DMS53 (cell line): ENCODE measurements at places on chromosomes 4 and X.

DNA sequence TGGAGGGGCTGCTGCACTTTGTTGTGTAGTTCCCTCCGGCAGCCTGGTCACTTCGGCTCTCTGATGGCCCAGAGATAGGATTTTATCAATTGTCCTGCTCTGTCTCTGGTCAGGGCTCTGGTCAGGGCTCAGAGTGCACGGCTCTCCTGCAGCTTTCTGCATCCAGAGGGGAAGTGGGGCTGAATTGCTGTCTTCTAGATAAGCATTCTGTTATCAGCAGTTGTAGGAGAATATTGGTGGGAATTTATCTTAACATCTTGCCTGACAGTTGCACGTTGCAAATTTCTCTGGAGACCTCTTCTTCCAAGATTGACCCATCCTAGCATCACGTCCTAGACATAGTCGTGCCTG is 62.8 kb downstream of the FAM193A start:
- DNase-seq, result no peak

DNA sequence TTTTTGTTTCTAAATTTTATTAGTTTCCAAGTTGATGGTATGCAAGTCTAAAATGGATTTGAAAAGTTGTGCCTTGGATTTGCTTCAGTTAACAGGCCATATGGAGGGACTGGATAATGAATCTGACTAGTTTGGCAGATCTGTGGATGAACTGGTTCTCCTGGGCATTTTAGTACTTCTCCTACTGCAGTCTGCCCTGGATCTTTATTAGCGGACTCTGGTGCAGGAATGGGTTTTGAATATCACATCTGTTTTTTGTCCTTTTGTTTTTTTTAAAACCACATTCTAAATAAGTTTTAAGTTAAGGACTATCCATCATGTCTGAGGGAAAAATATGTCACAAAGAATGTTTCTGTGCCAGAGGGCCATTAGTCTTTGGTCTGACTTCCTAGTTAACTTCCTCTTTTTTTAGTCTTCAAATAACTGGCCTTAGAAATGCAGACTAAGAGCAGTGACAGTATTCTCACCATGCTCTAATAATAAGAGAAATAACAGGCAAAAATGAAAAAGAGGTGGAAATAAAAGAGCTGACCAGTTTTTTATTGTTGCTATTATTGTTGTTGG is 13.9 kb upstream of the DCK start:
- no peak for DNase-seq

DNA sequence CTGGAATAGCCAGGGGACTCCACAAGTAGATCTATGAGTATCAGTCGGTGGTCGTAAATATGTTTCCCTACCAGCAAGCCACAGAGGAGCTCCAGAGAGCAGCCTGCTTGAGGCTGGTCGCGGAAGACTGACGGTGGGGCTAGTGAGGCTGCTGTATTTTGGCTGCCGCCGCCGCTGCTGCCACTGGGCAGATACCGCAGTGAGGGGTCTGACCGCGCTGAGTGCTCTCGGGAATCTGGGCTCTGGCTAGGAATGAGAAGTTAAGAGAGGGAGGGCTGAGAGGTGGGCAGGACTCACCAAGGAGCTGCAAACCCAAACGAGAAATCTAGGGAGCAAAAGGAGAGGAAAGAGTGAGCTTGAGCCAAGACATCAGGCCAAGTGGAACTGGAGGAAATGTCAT is at the start of gene EXOC1L:
Gene EXOC1L, plus strand, starts transcription at position 157 of the 400 bp plus-strand sequence. Its CDS starts 237 bp downstream, at position 394.
- no peak for DNase-seq

- DNase-seq, result no peak
These were observed 43.8 kb downstream of the WWC2 start for GRCh38 chr4:183142571-183143550.

- peak; percentile 77 for DNase-seq
These were observed 16.3 kb upstream of the ESX1 start for GRCh38 chrX:104270916-104271512.

- DNase-seq, result no peak
These were observed 235.5 kb upstream of the ACTRT1 start for GRCh38 chrX:128287693-128288092.

GRCh38 chr4:75232546-75232945 is 281.7 kb downstream of the RCHY1 start:
- DNase-seq, result no peak

DNA sequence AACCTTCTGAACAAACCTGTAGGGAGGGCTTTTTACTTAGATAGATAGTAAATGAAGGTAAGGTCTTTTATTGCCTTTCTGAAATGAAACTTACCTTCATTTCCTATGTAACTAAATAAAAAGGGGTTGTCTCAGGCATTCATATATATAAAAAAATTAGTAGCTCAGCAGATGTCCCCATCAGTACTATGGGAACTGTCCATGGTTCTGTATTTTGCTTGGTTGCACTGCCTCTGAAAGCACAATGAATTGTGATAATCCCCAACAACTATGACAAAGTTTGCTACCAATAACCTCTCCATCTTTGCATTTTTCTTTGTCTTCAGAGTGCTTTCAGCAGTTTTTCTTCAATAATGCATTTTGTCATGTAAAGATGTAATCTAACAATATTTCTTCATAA is 222.4 kb downstream of the SLIT2 start:
- peak; percentile 9 for DNase-seq

DNA sequence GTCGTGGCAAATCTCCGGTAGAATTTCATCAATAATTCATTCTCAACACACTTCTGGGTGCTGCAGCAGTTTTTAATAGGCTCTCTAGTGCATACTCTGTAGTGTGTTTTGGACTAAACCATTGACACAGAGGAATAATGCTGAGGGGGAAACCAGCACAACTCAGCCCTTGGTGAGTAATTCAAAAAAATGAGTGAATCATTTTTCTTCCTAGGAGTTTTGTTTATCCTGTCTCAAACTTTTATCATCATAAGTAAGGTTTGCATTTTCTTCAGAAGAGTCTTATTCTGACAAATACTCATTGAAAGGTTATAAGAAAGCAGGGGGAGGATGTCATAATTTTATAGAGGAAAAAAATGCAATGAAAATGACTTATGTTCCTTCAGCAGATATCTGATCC is 2542.7 kb downstream of the PCDH7 start:
- DNase-seq, result no peak

DNA sequence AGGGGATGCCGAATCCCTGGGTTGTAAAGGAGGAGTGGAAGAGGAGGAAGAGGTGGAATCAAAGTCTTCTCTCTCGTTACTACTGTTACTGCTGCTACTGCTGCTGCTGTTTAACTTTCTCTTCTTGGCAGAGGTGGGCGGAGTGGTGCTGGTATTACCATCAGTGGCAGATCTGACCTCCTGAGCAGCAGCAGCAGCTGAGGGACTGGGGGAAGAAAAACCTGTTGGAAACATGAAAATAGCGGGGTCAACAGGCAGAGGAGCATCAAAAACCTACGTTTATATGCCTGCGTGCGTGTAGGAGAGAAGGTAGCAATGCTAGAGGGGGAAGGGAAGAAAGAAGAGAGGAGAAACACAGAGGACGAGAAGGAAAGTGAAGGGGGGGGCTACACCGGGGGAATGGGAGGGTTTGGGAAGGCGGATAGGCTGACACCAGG is 339 bp downstream of the CUL4B start:
- DNase-seq, result peak; percentile 74

- DNase-seq, result peak; percentile 83
These were observed at the start of gene C4orf33 for GRCh38 chr4:129095811-129096454. TSS of gene C4orf33 (plus strand) at chr4:129096152. CDS start at chr4:129102611, 6,459 bp downstream.

- no peak for DNase-seq
These were observed 154.4 kb downstream of the EFNB1 start for GRCh38 chrX:68983004-68983857.

- no peak for DNase-seq
These were observed 140.9 kb upstream of the HPGD start for GRCh38 chr4:174663216-174663615.

DNA sequence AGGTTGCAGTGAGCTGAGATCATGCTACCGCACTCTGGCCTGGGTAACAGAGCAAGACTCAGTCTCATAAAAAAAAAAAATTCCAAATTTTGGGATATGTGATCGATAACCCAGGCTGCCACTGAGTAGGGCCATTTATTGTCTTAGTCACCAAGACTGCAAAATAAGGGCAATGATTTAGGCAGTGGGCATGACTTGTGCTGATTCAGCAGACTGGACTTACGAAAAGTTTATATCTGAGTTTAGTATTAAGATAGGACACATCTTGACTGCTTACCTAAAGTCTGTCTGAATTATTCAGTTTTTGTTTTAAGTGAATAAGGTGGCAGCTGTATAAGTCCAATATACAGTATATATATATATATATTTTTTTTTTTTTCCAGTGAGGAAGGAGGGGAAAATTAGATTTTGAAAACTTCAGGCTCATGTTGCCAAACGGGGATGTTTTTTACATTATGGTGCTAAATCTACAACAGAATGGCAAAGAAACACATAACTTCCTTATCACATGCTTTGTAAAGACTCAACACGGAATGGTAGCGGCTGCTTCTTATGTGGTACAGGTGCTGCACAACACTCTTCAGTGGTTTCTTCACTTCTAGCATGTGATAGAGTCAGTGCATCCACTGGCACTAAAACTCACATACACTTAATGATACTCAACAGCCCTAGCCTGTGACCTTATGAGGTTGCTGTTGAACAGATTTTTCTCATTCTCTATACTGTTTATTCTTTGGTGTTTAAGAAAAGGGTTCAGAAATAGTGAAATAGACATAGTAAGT is 6.5 kb downstream of the TEX13D start:
- DNase-seq, result no peak

DNA sequence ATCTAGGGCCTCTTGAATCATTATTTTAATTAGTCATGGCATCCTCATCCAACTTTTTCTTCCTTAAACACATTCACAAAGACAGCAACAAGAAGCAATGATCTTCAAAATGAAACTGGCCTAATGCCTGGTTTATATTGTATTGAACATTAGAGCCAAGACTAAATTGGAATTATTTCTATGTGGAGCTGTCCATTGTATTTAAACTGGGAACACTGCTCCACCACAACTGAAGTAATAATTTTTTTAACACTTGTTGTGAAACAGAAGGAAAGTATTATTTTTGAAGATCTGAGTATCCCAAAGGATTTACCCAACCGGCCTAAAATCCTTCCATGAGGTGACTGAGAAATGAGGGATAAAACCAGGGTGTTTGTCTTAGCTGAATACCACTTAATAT is 6.9 kb downstream of the GABRB1 start:
- no peak for DNase-seq

DNA sequence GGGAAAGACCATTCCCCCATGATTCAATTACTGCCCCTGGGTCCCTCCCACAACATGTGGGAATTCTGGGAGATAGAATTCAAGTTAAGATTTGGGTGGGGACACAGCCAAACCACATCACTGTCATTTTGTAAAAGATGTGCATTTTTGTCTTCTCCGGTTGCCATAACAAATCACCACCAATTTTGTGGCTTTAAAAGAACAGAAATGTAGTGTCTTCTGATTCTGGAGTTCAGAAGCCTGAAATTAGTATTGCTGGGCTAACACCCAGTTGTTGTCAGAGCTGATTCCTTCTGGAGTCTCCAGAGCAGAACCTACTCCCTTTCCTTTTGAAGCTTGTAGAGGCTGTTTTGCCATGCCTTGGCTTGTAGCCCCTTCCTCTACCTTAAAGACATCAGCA is 54.1 kb upstream of the DHRSX start:
- DNase-seq, result no peak

GRCh38 chr4:169249214-169249973 is 21.4 kb downstream of the SH3RF1 start:
- DNase-seq, result peak; percentile 77

- DNase-seq, result no peak
These were observed 116.6 kb downstream of the ARHGAP24 start for GRCh38 chr4:85591406-85592098.

DNA sequence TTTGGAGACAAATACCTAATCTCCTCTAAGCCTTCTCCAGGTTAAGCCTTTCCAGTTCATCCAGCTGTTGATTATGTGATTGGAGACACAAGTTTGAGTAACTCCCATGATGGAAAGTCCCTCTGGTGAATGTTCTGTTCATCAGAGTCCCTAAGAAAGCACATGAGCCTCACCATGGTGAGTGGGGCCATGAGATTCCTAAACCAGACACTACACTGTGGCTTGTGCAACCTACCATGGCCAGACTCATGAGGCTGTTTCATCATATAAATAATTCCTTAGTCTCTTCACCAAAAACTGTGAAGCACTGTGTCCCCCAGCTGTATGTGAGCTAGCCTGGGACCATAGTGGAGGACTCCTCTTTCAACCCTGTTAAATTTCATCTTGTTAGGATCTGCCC is 14.4 kb downstream of the PKD2 start:
- DNase-seq, result no peak

GRCh38 chrX:22758807-22759481 is 240.8 kb upstream of the DDX53 start:
- peak; percentile 44 for DNase-seq

DNA sequence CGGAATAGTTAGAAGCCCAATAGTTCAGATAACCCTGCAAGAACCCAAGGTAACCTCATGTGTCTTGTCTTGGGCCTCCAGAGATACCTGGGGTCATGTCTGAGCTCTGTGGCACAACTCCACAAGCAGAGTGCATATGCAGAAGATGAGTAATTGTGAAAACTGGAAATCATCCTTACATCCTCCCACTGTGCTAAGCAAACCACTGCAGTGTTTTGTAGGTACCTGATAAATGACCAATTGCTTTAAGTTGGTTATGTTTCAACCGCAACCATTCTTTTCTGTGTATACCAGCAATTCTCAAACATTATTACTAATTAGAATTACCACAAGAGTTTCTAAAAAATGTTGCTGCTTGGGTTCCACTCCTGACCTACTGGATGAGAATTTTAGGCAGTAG is 73.2 kb downstream of the CBLL2 start:
- DNase-seq, result no peak

GRCh38 chrX:14235004-14235403 is 205.3 kb upstream of the GEMIN8 start:
- no peak for DNase-seq

GRCh38 chrX:122703762-122704161 is 480.3 kb upstream of the GRIA3 start:
- peak; percentile 20 for DNase-seq

GRCh38 chr4:87497578-87497977 is 31.6 kb downstream of the SPARCL1 start:
- no peak for DNase-seq
